ENCODE measurements at places on chromosomes 2 and 18. TPM values are rescaled to one million over a fixed set of nuclear protein-coding genes. Genes with fewer than 3 reads are reported as not detected.

DNA sequence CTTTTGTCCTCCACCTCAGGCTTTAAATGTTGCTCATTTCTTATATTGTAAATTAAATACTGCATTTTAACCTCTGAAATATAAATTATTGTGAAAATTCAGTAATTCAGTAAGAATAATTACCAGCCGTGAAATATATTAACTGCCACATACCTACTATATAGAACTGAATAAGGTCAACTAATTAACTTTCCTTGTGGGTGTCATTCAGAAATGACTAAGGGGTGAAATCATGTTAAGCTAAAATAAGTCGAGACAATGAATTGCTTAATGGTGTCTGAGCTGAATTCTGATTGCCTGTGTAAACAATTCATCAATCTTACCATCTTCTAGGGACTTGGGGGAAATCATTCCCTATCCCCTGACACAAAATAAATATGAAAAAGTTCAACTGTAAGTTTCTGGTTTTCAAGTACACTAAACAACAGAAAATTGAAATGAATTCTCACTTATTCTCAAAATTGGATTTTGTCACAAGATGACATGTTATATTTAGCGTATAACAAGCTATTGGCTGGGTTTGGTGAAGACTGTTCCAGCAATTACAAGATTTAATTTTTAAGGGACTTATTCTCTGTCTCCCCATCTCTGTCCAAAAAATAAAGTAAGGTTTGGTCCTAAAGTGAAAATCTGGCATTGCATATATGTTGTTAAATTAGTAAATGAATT lies 255.1 kb downstream of the METTL4 start:
- H3K27ac ChIP-seq = no peak overlapping the region
- H3K4me3 ChIP-seq = no peak overlapping the region
- no peak for DNase-seq
- H3K36me3 ChIP-seq = no peaks in the 10 kb centered on the region
- no peaks in the 10 kb centered on the region for H3K27me3 ChIP-seq

- H3K27ac ChIP-seq = no peak overlapping the region
- DNase-seq = no peak
- no peaks in the 10 kb centered on the region for H3K27me3 ChIP-seq
- no peak overlapping the region for H3K4me3 ChIP-seq
- H3K36me3 ChIP-seq = no peaks in the 10 kb centered on the region
- H3K4me1 ChIP-seq = no peaks in the 10 kb centered on the region
Measured at GRCh38 chr2:145690183-145690778, 1170.4 kb upstream of the ZEB2 start.

The ELOA2 gene
- polyA plus RNA-seq = not detected

GRCh38 chr2:127388423-127389164 lies 819 bp upstream of the MAP3K2 start:
- no peaks in the 10 kb centered on the region for H3K27me3 ChIP-seq
- H3K4me1 ChIP-seq = peaks cover 4% of the 10 kb centered on the region
- H3K4me3 ChIP-seq = peak overlapping the region; percentile 35
- DNase-seq = no peak
- no peaks in the 10 kb centered on the region for H3K36me3 ChIP-seq

DNA sequence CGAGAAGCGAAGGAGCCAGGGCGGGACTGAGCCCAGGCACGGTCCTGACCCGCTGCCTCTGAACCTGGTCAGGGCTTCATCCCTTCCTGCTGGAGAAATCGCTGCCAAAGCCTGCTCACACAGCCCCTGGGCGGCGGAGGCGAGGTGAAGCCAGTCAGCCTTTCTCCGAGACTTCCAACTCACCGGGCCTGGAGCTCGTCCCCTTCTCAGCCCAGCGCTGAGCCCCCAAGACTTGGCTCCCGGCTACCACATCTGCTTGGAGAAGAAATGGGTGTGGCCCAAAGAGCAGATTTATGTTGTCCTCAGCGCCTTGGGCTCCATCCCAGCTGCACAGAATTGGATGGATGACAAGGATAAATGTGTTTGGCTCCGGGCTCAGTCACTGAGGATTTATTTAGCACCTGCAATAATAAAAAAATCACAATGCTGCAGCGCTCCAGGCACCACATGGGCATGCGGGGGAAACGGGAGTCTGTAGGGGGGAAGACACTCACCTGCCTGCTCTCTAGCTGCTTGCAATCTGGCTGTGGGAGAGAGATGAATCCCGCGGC lies 64.9 kb downstream of the ACTR2 start:
- H3K27ac ChIP-seq = no peak overlapping the region
- no peaks in the 10 kb centered on the region for H3K27me3 ChIP-seq
- no peaks in the 10 kb centered on the region for H3K36me3 ChIP-seq
- peaks cover 5% of the 10 kb centered on the region for H3K4me1 ChIP-seq

All from lung (tissue), 17 donors.